IPS-NIHi11 (cell line): ENCODE measurements at places on chromosomes 6 and 20.

GRCh38 chr6:130625825-130626527, 201.2 kb upstream of the SMLR1 start:
- DNase-seq, result no peak

- DNase-seq, result no peak
Observed at GRCh38 chr6:69813508-69813907, 16.7 kb upstream of the LMBRD1 start.

DNA sequence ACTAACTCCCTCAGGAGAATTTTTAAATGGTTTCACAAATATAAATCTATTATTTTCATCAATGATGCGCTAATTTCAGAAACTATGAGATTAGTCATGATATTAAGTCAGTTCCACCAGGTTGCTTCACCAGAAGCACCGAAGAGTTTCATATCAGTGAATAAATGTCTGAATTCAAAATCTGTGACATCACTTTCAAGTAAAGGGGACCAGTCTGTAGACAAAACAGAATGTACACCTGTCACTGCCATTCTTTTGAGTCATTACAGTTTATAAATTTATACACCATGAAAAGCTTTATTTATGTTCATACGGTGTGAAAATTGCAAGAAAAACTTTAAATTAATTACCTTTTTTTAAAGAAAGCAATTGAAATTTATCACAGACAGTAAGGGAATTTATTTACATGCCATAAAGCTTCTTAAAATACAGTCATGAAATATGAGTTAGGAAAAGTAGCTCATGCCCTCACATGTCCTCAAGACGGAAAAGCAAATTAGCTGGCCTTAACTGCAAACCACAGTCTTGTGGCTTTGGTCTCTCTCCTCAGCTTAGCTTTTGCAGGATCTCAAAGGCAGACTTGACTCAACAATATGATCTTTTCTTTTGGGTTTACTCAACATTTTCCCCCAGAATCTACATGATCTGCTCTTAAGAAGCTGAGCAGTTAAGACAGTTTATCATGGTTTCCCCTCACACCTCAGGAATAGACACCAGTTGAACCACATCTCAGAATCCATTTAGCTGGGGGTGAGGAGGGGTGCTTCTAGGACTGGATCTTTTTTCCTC, 177.7 kb upstream of the MCHR2 start:
- DNase-seq, result no peak

DNA sequence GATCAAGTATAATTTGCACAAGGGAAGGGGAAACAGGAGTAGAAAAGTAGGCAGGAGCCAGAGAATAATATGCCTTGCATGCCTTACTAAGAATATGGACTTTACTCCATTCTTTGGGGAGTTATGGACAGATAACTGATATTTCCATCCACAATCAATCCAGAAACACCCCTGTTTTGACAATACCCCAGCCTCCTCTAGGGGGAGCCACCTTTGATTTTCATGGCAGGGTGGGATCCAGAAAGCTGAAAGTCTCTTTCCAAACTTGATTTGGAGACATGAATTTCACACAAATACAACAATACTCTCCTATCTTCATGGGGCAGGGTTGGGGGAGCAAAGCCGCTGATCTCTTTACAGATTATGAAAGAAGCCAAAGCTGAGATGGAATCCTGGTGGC, 404.1 kb downstream of the FOXA2 start:
- peak; percentile 47 for DNase-seq

- no peak for DNase-seq
Observed at GRCh38 chr20:41379551-41379950, 12.9 kb upstream of the EMILIN3 start.

GRCh38 chr6:100343316-100344077, 121.2 kb downstream of the SIM1 start:
- DNase-seq, result no peak

GRCh38 chr20:7291946-7292345, 524.5 kb downstream of the BMP2 start:
- no peak for DNase-seq

GRCh38 chr20:58389324-58389967, 417 bp downstream of the VAPB start:
- DNase-seq, result peak; percentile 45

DNA sequence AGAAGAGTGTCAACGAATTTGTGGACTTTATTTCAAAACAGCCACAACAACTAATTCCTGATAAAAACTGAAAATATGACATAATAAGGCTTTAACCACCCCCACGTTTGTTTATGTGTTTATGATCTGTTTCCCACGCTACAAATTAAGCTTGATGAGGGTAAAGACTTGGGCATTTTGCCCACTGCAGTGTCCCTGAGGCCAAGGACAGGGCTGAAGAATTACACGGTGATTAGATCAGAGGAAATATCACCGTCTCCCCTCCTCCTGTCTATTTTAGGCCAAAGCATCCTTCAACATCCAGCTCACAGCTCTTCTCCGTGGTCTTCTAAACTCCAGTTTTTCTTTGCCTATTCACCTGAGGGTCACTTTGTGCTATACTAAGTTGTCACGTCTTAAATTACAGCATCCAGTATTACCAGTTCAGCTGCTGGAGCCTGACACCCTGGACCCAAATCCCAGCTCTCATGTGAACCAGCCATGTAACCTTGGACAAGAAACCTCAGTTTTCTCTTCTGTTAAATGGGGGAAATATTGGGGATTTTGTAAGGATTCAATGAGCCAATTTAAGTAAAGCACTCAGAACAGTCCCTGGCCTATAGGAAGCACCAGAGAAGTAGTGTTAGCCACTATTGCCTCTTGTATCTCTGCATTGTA, 15.2 kb upstream of the ARFGEF2 start:
- DNase-seq, result no peak

- no peak for DNase-seq
Observed at GRCh38 chr20:63495167-63495720, 3.6 kb downstream of the EEF1A2 start.
